ENCODE measurements at places on chromosomes 5 and 9.

DNA sequence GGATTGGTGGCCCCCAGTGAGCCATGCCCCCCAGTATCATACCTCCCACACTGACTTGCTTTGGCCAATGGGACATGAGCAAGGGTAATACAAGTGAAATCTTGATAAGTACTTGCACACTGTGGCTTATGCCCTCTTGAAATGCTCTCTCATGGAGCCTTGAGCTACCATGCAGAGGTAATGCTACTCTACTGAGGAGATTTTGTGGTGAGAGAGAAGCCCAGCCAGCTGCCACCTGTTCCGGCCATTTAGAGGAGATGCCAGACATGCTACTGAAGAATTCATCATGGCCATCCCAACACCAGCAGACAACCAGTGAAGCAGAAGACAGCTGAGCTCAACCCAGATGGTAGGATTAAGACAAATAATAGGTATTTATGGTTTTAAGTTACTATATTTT is 299.5 kb downstream of the MEF2C start:
- DNase-seq = no peak

DNA sequence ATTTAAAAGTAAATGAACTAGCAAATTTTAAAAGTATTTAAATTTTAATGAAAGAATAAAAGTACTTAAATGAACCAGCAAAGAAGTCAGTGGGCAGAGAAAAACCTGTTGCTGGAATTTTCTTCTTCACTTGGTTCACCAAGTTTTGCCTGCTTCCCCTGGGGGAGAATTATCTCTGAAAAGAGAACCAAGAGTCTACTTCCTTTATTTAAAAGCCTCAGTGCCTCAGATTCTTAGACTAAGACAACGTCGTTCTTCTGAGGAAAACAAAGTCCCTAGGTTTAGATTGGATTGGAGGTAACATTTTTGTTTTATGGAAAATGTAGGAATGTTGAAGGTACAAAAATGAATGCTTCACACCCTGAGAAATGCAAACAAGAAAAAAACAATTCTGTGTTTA is 7.4 kb upstream of the KLF4 start:
- no peak for DNase-seq

- DNase-seq = no peak
Observed at GRCh38 chr5:86964889-86965288, 302.8 kb upstream of the RASA1 start.

- no peak for DNase-seq
Observed at GRCh38 chr5:74393943-74394342, 246.6 kb downstream of the ENC1 start.

DNA sequence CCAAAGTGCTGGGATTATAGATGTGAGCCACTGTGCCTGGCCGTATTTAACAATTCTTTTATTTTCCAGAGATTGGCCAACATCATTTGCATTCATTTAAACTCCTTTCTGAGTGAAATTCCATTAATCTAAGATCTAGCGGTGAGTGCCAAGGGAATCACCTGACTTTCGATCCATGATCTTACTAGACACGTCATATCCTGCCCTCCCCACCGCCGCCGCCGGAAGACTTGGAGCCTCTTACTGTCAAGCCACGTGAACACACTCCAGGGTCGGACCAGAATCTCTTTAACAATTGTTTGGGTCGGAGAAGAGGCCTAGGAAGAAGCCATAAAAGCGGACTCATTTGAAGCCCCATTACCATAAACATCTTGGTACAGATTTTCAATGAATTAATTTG is 12.9 kb downstream of the INPP5E start:
- DNase-seq = no peak

- no peak for DNase-seq
Observed at GRCh38 chr5:148005788-148006520, 57.8 kb upstream of the SPINK5 start.

DNA sequence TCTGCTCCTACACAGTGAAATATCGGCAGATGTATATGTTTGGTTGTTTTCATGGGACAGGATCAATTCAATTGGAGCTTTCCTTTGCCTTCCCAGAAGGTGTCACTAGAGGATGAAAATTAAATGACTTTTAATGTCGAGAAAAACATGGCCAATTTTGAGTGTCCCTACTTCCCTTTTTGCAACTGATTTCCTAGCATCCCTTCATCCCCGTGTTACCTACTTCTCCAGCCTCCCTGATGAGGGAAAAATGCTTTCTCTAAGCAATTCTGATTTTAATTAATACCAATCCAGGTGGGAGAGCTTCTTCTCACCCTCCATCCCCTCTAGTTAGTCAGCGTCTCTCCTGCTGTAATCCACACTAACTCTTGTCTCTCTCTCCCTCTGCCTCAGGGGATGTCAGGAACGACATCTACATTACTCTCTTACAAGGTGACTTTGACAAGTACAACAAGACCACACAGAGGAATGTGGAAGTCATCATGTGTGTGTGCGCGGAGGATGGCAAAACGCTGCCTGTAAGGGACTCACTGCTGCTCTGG is 64.9 kb downstream of the DOCK2 start:
- no peak for DNase-seq

GRCh38 chr5:59484618-59485017 is 408.9 kb downstream of the PDE4D start:
- DNase-seq = no peak

GRCh38 chr9:133273819-133274218 is 1.2 kb downstream of the ABO start:
- DNase-seq = no peak

DNA sequence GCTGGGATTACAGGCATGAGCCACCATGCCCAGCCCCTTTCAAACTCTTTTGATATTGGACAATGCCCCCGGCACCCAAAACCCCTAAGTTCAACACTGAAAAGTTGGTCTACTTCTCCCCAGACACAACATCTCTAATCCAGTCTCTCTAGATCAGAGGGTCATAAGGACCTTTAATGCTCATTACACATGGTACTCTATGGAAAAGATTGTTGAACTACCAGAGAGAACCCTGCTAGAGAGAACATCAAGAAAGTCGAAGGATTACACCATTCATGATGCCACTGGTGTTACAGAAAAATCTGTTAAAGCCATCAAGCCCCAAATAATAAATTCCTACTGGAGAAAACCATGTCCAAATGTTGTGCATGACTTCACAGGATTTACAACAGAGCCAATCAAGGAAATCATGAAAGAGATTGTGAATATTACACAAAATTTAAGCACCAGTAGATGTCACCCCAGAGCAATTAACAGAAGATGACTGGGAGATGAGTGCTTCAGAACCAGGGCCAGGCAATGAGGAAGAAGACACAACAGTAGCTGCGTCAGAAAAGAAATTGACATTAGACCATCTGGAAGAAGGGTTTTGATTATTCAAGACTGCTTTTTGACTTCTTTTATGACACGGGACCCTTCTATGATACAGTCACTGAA is 28.3 kb upstream of the NIPAL4 start:
- peak; percentile 11 for DNase-seq

DNA sequence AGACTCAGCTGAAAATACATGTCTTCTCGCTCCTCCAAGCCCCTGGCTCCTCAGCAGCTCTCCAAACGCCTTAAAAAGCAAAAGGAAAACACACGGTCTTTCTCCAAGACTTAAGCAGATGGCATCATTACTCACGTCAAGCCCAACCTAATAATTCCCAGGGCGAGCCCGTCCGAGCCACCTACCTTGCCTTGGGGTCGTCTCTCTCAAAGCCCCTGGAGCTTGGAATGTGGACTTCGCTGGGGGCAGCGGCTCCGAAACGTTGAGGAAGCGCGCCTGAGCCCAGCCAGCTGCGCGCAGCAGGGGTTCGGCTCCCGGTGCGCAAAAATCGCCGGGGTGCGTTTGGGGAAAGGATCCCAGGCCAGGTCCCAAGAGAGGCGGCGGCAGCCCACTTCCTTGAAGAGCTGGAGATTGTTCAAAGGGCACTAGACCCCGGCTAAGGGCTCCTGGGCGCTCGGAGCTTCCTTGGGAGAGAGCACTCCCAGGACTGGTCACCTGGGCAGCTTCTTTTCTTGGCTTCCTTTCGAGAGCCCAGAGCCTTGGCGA is 395 bp downstream of the DRD1 start:
- no peak for DNase-seq

GRCh38 chr5:91058575-91058974 is 324.5 kb downstream of the ARRDC3 start:
- DNase-seq = no peak

DNA sequence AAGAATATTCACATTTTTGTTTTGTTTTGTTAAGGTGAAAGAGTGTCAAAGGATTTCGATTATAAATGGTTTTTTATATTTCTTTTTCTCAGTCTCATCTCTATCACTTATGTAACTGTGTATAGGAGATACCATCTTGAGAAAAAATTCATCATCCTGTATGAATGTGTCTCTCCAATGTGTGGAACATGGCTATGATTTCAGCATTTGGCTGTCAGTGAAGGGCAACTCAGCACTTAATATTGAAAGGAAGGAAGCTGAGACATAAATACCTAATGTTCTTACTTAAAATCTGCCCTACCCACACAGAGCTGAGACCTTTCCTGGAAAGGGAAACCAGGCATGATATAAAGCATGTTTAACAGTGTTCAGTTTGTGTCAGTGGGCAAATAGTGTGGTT is 474.2 kb upstream of the RIOK2 start:
- DNase-seq = no peak

GRCh38 chr5:101728933-101729332 is 567.2 kb downstream of the SLCO4C1 start:
- no peak for DNase-seq

DNA sequence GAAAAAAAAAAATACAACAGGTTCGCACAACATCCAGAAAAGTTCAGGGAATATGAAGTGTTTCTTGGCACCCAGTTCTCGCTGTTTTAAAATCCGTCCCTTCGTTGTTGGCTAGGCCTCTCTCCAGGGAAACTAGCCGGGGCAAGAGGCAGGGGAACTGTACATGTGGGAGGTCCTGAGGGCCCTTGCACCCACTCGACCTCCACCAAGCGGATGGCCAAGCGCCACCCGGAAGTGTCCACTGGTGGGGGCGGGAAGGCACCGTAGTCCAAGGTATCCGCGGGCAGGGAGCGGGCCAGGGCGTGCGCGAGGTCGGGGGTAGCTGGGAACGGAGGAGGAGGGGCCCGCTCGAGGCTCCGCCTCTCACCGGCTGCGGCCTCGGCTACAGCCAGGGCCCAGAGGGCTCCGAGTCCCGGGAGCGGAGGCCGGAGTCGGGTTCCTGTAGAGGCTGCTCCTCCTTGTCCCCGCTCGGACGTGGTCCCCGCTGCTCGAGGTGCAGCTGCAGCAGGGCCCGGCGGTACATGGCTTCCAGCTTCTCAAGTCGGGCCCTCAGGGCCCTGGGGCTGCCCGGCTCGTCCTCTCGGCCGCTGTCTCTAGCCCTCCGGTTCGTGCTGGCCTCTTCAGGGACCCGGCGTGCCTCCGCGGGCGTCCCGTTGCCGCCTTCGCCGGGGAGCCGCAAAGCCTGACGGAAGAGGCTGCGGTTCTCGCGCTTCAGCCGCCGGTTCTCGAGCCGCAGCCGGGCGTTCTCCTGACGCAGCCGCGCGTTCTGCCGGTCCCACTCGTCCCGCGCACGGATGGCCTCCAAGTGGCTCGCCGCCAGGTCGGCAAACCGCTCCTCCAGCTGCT is 720 bp downstream of the TUSC1 start:
- peak; percentile 30 for DNase-seq

DNA sequence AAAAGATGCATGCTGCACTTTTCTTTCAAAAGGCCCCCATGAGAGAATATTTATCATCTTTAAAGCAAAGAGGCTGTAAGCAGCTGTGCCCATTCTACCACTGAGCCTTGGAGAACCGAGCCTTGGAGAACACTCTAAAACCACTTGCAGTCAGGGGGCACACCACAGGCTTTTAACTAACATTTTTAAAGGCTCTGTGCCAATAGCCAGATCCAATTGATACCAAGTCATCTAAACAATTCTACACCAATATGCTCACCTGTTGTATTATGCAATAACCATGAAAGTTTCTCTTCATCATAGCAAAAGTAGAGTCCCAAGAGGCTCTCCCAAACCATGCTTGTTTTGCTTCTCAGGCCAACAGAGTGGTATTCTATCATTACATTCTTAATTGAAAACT is 1090.5 kb upstream of the SEMA6A start:
- no peak for DNase-seq

DNA sequence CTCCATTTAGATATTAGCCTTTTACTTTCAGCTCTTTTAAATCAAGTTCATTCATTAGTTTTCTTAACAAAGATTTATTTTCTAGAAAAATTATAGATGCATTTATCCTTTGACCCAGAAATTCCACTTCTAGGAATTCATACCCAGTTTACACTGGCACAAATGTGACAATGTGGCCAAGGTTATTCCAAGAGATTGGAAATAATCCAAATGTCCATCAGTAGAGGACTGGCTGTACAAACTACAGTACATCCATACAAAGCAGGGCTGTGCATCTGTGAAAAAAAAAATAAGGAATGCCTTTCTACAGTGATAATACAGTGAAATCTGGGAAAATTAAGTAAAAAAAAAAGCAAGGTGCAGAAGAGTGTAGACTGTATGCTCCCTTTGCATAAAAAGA is 149.2 kb downstream of the GABBR2 start:
- no peak for DNase-seq

All from neuronal stem cell (in vitro differentiated cells).